ENCODE measurements at places on chromosomes 16 and 17. TPM values are rescaled to one million over a fixed set of nuclear protein-coding genes. Genes with fewer than 3 reads are reported as not detected.

The INCA1 gene
- 0.27 TPM for total RNA-seq

The CTRB1 gene
- not detected for total RNA-seq

The TBC1D3H gene
- total RNA-seq, result not detected

DNA sequence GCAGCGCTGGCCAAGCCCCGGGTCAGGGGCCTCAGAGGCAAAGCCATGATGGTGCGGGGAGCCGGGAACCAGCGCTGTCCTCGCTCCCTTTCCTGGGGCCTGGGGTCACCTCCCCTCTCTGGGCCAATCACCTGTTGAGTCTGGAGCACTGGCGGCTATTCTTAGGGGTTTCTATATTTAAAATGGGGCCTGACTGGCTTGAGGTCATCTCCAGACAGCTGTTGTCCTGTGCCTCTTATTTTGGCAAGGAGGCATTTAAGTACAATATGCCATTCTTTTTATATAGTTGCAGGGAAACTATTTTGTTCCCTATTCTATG, at the start of gene COX6A2:
Gene COX6A2 (minus strand): TSS at position 82 of the 319 bp plus-strand sequence. CDS start 35 bp downstream, at position 47.
- DNase-seq, result no peak

DNA sequence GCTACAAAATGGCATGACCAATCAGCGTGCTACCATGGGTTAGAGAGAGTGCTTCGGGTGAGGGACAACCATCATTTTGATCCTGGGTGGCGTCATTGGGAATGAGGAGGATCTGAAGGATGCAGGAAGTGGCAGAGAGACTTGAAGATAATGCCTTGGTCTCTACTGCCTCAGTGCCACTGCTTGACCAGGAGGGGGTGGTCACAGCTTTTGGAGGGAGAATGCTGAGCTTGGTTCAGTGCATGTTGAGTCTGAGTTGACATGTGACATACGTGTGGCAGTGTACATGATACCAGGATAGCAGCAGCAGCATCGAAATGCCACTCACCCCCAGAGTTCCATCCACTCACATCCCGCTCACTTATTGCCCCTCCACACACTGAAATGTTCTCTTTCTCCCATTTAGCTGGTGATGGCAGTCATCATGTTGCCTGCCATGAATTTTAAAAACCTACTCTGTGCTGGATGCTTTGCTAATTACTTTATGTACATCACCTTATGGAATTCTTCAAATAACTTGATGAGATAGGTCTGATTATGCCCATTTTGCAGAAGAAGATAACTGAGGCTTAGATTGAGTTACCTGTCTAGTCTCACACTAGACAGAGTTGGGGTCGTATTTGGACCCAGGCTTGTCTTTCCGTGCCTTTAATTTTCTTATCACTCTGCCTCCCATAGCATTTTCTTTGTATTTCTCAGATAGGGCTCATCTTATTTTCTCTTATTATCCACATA, 36.7 kb downstream of the ARSG start:
- no peak for DNase-seq

GRCh38 chr17:21814776-21815175, 122.5 kb downstream of the KCNJ18 start:
- no peak for DNase-seq

GRCh38 chr17:58576679-58577367, 62.4 kb upstream of the MTMR4 start:
- no peak for DNase-seq
